ENCODE measurements at places on chromosomes 2 and 18.
A peak's percentile ranks its signal among the peaks of the same experiment; 100 is the strongest.

DNA sequence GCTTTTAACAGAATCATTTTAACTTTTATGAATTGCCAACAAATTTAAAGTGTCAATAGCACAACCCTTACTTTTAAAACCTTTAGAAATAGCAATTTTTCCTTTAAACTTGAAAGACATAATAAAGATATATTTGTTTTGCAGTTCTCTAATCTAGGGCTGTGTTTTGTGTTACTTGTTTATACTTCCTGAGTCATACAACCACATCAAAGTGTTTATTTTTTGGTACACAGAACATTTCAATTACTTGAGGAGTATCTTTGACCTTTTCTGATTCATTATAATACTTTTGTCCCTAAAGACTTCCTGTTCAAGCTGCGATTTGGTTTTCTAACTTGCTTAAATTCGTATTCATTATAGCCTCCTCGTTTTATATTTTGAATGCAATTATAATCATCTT lies 21.8 kb downstream of the TYW5 start:
- no peak for DNase-seq
- no peak overlapping the region for H3K4me3 ChIP-seq
- H3K36me3 ChIP-seq, result peaks cover 6% of the 10 kb centered on the region
- no peaks in the 10 kb centered on the region for H3K4me1 ChIP-seq
- H3K27me3 ChIP-seq, result no peaks in the 10 kb centered on the region

GRCh38 chr18:35192415-35192814 lies 48.4 kb upstream of the ZNF397 start:
- no peak overlapping the region for H3K27ac ChIP-seq
- no peaks in the 10 kb centered on the region for H3K27me3 ChIP-seq
- peaks cover 2% of the 10 kb centered on the region for H3K4me1 ChIP-seq
- DNase-seq, result no peak

DNA sequence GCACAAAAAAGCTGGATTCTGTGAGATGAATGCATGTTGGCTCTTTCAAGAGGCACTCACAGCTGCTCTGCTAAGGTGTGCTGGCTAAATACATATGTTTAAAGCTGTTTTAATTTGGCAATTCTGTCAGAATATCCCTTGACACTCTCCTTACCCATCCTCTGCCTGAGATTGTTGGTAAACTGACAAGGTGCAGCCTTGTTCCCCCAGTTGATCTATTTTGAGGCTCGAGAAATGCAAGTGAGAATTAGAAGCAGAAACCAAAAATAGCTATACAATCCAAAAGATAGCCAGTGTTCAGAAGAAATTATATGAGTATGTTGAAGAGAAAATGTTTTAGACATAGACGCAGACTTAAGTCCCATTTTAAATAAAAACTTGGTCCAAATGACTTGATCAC lies 971.7 kb upstream of the GYPC start:
- no peak for DNase-seq
- no peaks in the 10 kb centered on the region for H3K4me1 ChIP-seq
- H3K36me3 ChIP-seq, result no peaks in the 10 kb centered on the region
- no peak overlapping the region for H3K4me3 ChIP-seq

GRCh38 chr2:210606001-210606400 lies 49.6 kb downstream of the CPS1 start:
- H3K4me3 ChIP-seq, result no peak overlapping the region
- no peaks in the 10 kb centered on the region for H3K27me3 ChIP-seq
- H3K27ac ChIP-seq, result no peak overlapping the region
- DNase-seq, result no peak
- H3K4me1 ChIP-seq, result no peaks in the 10 kb centered on the region
- no peaks in the 10 kb centered on the region for H3K36me3 ChIP-seq

GRCh38 chr18:21069468-21069867 lies 42.1 kb downstream of the ROCK1 start:
- H3K27ac ChIP-seq, result no peak overlapping the region
- H3K4me3 ChIP-seq, result no peak overlapping the region
- H3K27me3 ChIP-seq, result no peaks in the 10 kb centered on the region

DNA sequence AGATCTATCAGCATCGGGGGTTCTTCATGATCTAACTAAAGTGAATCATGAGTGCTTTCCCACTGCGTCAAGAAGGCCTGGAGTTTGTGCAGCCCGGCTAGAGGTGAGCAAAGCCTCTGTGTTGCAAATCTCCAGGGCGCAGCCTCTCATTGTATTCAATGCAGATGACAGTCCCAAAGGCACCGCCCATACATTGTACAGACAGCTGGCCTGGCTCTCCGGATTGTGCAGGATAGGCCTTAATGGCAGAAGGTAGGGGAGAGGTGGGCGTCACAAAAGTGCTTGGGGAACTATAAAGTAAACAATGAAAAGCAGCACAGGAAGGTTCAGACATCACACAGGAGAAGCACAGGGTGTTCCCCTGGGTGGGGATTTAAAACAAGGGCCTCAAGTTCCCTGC lies 907 bp upstream of the GYPC start:
- H3K4me1 ChIP-seq, result peaks cover 8% of the 10 kb centered on the region
- no peak for DNase-seq
- H3K27ac ChIP-seq, result no peak overlapping the region
- no peaks in the 10 kb centered on the region for H3K27me3 ChIP-seq
- H3K36me3 ChIP-seq, result no peaks in the 10 kb centered on the region

- H3K27me3 ChIP-seq, result no peaks in the 10 kb centered on the region
- H3K36me3 ChIP-seq, result peaks cover 3% of the 10 kb centered on the region
- no peak overlapping the region for H3K27ac ChIP-seq
- DNase-seq, result no peak
These were observed 79.4 kb downstream of the NOL10 start for GRCh38 chr2:10610213-10610910.

- H3K27ac ChIP-seq, result no peak overlapping the region
- H3K27me3 ChIP-seq, result no peaks in the 10 kb centered on the region
- H3K4me1 ChIP-seq, result no peaks in the 10 kb centered on the region
- H3K4me3 ChIP-seq, result no peak overlapping the region
- DNase-seq, result no peak
These were observed 12.1 kb upstream of the YES1 start for GRCh38 chr18:824179-824578.

- no peaks in the 10 kb centered on the region for H3K27me3 ChIP-seq
- H3K4me1 ChIP-seq, result no peaks in the 10 kb centered on the region
- H3K36me3 ChIP-seq, result no peaks in the 10 kb centered on the region
- DNase-seq, result no peak
- no peak overlapping the region for H3K4me3 ChIP-seq
These were observed 16.5 kb downstream of the GATA6 start for GRCh38 chr18:22185771-22186386.

- DNase-seq, result no peak
- no peak overlapping the region for H3K27ac ChIP-seq
- no peaks in the 10 kb centered on the region for H3K4me1 ChIP-seq
These were observed 45.4 kb upstream of the TMEM163 start for GRCh38 chr2:134764164-134764563.

DNA sequence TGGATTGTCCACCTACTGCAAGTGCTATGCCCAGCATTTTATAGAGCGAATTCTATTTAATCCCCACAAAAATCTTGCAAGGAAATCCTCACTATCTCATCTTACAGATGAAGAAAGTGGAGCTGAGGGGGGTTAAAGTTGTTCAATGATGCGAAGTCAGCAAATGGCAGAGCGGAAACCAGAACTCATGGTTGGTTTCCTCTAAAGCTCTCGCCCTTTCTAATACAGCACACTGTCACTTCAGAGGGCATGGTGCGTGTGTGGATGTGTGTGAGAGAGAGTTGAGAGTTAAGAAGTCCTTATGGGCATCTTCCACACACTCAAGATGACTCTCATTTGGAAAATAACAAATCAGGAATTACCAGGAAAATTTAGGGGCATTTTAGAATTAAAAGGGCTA lies 78.4 kb downstream of the TGFA start:
- H3K27me3 ChIP-seq, result no peaks in the 10 kb centered on the region
- no peak for DNase-seq
- no peaks in the 10 kb centered on the region for H3K4me1 ChIP-seq
- no peaks in the 10 kb centered on the region for H3K36me3 ChIP-seq

DNA sequence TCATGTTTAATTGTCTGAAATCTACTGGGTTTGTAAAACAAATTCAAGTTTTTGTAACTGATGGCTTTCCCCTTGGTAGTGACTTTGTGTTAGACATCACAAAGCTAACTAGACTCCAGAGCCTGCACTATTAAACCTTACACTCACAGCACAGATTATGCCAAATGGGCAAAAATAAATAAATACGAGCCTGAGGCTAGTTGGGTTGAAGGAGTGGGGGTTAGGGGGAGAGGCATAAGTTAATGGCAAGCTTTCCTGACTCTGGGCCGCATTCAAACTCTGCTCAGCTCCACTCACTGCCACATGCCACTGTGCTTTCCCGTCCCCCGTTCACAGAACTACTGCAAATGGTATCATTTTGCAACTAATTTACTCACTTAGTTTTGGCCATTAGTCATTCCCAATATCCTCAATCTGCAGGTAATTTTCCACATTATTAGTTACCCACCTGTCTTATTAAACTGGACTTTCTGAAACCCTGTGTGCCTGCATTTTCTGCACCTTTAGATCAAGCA lies 1079.9 kb upstream of the PIK3C3 start:
- no peaks in the 10 kb centered on the region for H3K27me3 ChIP-seq
- no peaks in the 10 kb centered on the region for H3K4me1 ChIP-seq
- no peaks in the 10 kb centered on the region for H3K36me3 ChIP-seq
- no peak overlapping the region for H3K4me3 ChIP-seq
- H3K27ac ChIP-seq, result no peak overlapping the region

DNA sequence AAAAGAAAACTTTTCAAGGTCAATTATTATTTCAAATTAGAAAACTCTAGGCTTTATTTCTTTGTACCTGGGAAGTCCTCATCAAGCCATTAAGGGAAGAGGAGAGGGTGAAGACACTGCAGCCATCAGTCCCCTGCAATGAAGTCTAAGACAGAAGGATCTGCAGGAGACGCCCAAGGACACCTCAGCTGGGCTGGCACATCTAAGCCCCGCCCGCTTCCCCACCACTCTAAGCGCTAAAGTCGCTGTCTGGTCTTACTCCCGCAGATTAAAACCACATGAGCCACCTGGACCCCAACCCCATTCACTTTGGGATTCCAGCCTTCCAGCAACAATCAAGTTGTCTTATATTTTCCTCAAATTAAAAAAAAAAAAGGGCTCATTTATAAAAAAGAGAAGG lies 104.4 kb downstream of the AFF3 start:
- no peak for DNase-seq
- no peak overlapping the region for H3K27ac ChIP-seq
- no peaks in the 10 kb centered on the region for H3K36me3 ChIP-seq
- H3K27me3 ChIP-seq, result no peaks in the 10 kb centered on the region

- no peaks in the 10 kb centered on the region for H3K27me3 ChIP-seq
- no peaks in the 10 kb centered on the region for H3K36me3 ChIP-seq
- peak; percentile 90 for DNase-seq
- peak within 1 kb of the TSS; percentile 78 for H3K4me3 ChIP-seq
- 0 out of 2 replicates have a peak, but pooled peaks cover 4% of the 10 kb centered on the region for H3K4me1 ChIP-seq
These were observed at the start of gene CYB5A for GRCh38 chr18:74291771-74292540. Gene CYB5A, minus strand, starts transcription at chr18:74291963. Its CDS starts 88 bp downstream, at chr18:74291875.

GRCh38 chr18:14905979-14906378 lies 158.0 kb downstream of the ANKRD30B start:
- H3K4me3 ChIP-seq, result no peak overlapping the region
- H3K4me1 ChIP-seq, result peaks cover 1% of the 10 kb centered on the region
- no peaks in the 10 kb centered on the region for H3K36me3 ChIP-seq
- no peak overlapping the region for H3K27ac ChIP-seq
- H3K27me3 ChIP-seq, result no peaks in the 10 kb centered on the region

- H3K4me3 ChIP-seq, result no peak overlapping the region
- no peaks in the 10 kb centered on the region for H3K4me1 ChIP-seq
- no peak overlapping the region for H3K27ac ChIP-seq
- no peaks in the 10 kb centered on the region for H3K27me3 ChIP-seq
- no peak for DNase-seq
These were observed 31.6 kb downstream of the GBX2 start for GRCh38 chr2:236136538-236136937.

GRCh38 chr2:168793596-168793995 lies 8.8 kb upstream of the NOSTRIN start:
- no peak overlapping the region for H3K4me3 ChIP-seq
- no peaks in the 10 kb centered on the region for H3K4me1 ChIP-seq
- no peak overlapping the region for H3K27ac ChIP-seq
- no peaks in the 10 kb centered on the region for H3K36me3 ChIP-seq

DNA sequence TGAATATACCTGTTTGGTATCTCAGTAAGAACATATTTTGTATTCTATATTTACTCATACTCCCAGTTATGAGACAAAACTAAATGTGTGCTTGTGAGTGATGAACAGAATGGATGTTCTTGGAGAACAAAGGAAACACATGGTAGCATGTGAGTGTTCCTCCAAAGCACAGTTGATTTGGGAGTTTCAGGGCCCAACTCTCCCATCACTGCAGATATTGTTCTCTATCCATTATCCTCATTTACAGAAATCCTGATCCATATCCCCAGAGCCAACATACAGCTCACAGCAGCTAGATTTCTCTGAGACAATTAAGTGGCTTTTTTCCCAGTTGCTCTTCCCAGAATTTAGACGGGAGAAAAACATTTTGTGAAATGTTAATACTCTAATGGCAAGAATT lies 75.6 kb upstream of the MAPRE2 start:
- no peaks in the 10 kb centered on the region for H3K27me3 ChIP-seq
- H3K4me1 ChIP-seq, result no peaks in the 10 kb centered on the region
- no peaks in the 10 kb centered on the region for H3K36me3 ChIP-seq
- no peak for DNase-seq
- no peak overlapping the region for H3K4me3 ChIP-seq

DNA sequence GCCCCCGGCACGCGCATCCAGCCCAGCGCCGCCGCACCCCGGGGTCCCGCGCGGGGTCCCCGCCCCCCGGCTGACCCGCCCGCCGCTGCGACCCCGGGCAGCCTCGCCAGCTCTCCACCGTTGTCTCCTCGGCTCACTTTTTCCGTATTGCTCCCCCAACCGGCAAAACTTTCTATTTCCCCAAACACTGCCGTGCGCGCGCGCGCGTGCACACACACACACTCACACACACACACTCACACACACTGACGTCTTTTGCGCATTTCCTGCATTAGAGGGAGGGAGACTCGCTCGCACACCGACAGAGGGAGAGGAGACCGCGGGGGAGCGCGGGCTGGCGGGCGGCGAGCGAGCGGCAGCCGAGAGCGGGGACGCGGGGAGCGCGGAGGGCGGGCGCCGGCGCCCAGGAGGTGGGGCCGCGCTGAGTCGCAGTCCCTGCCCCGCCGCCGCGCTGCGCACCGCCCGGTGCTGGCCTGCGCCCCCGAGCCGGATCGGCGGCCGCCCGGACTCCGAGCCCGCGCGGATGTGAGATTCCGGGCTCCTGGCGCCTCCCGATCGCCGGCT lies 542 bp upstream of the PRKCE start:
- H3K27ac ChIP-seq, result no peak overlapping the region
- no peaks in the 10 kb centered on the region for H3K36me3 ChIP-seq
- no peaks in the 10 kb centered on the region for H3K4me1 ChIP-seq
- H3K27me3 ChIP-seq, result peaks cover 33% of the 10 kb centered on the region

GRCh38 chr2:26816893-26817292 lies 31.0 kb downstream of the CENPA start:
- H3K4me1 ChIP-seq, result peaks cover 2% of the 10 kb centered on the region
- no peaks in the 10 kb centered on the region for H3K27me3 ChIP-seq
- DNase-seq, result peak; percentile 20
- no peak overlapping the region for H3K27ac ChIP-seq
- no peaks in the 10 kb centered on the region for H3K36me3 ChIP-seq
- no peak overlapping the region for H3K4me3 ChIP-seq

DNA sequence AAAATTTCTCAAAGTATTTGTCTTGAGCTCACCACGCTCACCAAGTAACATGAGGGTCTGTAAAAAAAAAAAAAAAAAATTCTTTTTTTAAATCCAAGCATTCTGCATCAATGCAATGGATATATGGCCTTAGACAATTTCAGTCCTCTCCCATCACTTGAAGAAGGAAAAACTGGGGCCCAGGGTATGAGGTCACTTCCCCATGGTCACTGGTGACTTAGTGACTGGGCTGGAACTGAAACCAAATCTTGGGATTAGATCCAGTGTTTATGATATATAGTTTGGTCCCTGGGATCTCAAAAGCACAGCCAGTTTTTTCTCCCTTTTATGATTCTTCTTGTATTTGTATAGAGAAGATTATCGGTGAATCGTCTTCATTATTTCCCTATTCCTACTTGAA lies 477.9 kb upstream of the TNP1 start:
- no peaks in the 10 kb centered on the region for H3K4me1 ChIP-seq
- no peak for DNase-seq

Measured in iPS DF 6.9 (cell line).